ENCODE measurements at places on chromosomes 2 and 18.

DNA sequence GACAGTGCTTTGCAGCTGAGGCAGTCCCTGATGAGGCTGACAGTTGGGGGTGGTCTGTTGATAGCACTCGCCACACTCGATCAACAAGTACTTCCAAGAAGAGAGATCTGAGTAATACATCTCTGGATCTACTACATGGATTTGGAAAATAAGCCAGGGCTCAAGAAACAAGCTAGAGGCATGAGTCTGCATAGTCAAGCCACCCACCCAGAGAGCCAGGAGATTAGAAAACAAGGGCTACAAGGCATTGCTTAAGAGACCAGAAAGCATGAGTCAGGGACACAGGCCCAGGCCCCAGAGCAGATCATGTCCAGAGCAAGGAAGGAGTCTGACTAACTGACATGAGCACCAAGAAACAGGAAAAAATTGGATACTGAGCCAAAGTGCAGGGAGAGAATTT lies 196.9 kb upstream of the CWC22 start:
- DNase-seq = peak; percentile 81

DNA sequence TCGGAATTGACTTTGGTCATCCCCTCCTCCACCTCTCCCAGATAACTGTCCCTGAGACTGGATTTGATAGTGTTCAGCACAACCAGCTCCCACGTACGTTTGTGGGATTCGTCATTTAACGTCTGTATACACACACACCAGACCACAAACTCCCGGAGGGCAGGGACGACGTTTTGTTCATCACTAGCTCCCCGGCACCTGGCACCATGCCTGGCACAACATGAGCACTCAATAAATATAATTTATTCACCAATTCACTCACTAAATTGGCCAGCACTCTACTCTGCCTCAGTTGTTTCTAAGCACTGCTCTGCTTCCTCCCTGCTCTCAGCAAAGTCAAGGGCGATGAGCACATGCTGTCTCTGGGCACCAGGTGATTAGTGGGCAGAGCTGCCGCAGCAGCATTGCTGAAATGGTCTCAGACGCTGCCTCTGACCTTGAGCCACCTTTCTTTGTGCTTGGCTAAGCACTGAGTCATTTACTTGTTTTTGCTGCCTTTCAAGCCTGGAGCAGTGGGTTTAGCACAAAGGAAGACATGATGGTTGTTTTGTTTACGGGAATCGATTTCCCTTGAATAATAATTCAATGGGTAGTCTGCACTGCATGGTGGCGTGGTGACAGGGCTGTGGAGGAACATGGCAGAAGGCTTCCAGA lies 19.3 kb upstream of the LOXHD1 start:
- DNase-seq = no peak

DNA sequence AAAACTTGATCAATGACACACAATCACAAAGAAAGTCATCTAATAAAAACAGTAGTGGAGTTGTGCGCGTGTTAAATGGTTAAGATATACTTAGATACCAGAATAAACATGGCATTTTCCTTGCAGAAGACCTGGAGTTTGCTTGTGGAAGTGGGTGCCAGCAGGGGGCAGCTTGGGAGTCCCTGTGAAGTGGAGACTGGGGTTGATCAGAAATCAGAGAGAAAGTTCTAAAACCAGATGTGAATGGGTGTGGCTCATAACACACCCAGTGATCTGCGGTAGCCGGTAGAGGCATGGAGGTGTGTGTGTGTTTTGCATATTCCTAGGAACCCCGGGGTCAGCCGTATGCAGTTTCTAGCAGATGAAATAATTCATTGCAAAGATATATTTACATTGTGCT lies 300.1 kb upstream of the TRIB2 start:
- no peak for DNase-seq

GRCh38 chr18:6590326-6590725 lies 139.2 kb upstream of the ARHGAP28 start:
- no peak for DNase-seq

DNA sequence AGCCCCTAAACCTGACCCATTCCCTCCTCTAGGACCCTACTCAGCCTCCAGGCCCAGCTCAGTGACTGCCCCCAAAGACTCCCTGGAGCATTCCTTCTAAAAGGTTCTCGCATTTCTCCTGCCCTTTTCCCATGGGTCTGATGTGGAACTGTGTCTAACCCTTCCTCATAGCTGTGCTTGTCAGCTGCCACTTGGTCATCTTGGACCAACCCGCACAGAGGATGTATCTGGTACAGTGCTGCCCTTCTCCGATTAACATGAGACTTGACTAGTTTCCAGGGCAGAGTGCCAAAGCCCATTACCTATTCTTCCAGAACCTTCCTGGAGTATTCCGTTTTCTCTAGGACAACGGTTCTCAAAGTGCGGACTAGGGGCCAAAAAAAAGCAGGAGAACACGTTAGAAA lies 518 bp upstream of the NFU1 start:
- DNase-seq = no peak

DNA sequence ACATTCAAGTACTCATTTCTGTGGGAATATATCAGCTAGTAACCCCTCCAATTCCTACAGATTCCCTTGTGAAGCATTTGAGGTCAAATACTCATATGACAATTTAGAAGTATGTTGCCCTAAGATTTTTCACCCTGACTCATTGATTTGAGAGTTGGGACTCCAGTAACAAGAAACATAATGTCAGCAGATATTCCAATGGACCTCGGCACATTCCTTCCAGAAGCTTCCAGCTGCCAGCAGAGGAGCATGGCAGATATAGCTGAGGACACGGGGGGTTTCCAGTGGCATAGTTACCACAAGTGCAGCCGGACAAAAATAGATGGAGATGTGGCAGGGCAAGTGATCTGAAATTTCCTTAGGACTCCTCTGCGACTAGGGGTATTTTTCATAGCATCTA lies 101.9 kb upstream of the ARHGAP28 start:
- no peak for DNase-seq

DNA sequence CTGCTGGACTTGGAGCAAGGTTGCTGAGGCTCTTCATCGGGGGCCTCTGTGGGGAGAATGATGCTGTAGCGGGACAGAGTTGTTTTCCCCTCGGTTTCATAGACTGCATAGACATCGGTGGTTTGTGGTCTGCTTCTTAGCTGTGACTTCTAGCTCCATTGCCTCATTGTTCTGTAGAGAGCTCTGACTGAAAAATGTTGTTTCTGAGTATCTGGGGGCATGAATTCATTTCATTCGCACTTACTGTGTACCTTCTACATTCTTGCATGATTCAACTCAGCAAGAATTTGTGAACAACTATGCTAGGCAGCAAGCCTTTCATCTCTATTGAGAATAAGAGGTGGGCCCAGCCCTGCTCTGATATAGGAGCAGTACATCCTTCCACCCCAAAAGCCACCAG lies 406.8 kb downstream of the NBAS start:
- DNase-seq = no peak

- no peak for DNase-seq
These were observed 668.0 kb upstream of the FAM98A start for GRCh38 chr2:34266908-34267697.

DNA sequence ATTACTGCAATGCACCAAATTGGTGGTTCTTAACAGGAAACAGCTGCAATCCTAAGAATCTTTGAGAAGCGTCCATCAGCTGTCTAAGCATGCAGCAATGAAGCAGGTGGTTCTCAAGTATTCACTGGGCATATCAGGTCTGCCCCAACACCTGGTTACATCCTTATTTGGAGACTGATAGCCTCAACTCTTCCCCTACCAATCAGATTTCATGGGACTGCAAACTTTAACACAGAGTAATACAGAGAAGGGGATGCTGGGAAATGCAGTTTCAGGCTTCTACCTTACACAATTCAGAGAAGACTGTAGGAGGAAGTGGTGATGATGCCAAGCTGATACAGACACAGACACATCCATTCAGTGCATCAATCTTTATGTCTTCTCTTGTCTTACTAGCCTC lies 240.5 kb downstream of the BCL2 start:
- DNase-seq = no peak

DNA sequence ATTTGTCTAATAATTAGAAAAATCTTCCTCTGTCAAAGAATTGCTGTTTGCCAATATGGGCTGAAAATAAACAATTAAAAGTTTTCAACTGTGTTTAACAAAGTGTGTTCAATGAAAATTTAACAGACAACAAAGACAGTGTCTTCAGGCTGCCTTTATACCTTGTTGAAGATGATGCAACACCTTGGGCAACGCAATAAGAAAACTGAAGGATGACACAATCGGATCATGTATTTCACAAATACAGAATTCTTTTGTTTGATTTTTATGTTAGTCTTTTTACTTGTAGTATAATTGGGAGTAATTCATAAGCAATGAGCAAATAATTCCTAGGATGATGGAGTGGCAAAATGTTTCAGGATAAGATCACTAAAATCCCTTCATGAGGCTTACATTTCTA lies 27.8 kb downstream of the CHN1 start:
- no peak for DNase-seq

GRCh38 chr2:61647044-61647443 lies 108.9 kb upstream of the XPO1 start:
- DNase-seq = no peak

DNA sequence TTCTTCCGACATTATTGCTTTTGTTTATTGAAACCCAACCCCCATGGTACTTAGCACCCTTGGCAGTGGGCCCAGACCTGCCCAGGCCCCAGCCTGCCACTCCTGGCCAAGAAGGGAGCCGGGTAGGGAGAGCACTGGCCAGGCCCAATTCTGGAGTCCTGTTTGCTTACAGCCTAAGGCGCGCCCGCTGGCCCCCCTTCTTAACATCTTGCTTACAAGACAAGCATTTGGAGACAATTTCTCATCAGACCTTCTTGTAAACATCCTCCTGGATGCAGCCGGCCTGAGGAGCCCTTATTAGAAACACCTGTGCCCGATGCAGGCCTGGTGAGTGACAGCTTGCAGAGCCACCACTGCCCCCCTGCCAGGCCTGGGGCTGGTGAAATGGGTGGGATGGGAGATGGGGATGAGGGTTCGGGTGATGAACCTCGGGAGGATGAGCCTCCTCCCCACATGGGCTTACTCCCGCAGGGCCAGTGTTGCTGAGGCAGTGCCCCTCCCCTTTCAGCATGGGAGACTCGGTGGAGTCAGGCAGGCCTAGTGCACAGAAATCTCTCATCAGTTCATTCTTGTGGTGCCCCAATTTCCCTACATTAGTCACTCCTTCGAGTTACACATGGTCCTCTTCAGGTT lies 217.5 kb downstream of the CYP26B1 start:
- peak; percentile 76 for DNase-seq

DNA sequence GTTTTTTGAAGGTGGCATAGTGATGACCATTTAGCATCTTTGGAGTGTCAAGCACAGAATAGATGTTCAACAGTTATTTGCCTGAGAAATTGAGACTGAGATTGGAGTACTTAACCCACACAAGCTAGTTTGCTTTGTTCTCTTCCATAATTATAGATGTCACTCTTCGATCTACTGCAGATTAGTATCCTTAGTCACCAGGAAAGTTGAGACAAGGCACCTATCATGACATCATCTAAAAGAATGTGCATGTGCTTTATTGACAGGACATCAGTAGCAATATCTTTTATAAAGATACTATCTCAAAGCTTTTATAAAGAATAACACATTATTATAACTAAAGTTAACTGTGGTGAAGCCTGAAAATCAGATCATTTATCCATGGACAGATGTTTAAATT lies 6.4 kb downstream of the VRK2 start:
- no peak for DNase-seq

- DNase-seq = peak; percentile 58
These were observed 53.9 kb downstream of the TNS1 start for GRCh38 chr2:217948897-217949296.

DNA sequence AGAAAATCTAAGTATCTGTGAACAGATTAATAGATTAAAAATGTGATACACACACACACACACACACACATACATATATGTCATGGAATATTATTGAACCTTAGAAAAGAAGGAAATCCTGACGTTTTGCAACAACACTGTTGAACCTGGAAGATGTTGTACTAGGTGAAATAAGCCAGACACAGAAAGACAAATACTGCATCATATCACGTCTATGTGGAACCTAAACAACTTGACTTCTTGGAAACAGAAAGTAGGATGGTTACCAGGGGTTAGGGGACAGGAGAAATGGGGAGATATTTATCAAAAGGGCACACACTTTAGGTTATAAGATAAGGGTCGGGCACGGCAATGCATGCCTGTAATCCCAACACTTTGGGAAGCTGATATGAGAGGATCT lies 698.4 kb upstream of the ID2 start:
- no peak for DNase-seq

DNA sequence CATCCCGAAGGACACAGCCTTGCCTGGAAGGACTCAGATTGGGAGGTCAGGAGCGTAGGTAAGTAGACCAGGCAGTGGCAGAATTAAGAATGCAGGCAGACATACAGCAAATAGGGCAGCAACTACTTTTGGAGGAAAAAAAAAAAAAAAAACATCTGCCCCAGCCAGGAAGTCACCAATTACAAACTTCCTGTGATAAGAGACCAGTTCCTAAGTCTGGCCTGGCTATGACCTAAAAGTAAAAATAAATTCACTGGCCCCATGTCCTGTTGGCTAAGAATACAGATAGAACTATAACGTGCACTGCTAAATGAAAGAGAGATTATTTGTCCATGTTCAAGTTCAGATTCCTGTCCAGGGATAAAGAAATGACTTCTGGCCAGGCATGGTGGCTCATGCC lies 45.2 kb upstream of the NOSTRIN start:
- DNase-seq = no peak

DNA sequence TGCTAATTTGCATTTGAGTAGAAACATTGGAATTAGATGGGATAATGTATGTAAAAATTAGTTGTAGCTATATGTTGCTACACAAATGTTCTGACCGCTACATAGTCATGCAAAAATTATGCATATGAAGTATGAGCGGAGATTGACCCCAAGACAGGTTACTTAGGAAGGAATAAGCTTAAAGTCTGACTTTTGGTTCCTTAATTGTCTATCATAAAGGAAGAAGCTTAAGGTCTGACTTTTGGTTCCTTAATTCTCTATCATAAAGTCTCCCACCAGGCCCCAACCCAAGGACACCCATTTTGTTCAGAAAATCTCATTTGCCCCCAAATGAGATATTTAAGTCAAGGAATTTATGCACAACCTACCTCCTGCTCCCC lies 106.5 kb downstream of the EVA1A start:
- DNase-seq = no peak

DNA sequence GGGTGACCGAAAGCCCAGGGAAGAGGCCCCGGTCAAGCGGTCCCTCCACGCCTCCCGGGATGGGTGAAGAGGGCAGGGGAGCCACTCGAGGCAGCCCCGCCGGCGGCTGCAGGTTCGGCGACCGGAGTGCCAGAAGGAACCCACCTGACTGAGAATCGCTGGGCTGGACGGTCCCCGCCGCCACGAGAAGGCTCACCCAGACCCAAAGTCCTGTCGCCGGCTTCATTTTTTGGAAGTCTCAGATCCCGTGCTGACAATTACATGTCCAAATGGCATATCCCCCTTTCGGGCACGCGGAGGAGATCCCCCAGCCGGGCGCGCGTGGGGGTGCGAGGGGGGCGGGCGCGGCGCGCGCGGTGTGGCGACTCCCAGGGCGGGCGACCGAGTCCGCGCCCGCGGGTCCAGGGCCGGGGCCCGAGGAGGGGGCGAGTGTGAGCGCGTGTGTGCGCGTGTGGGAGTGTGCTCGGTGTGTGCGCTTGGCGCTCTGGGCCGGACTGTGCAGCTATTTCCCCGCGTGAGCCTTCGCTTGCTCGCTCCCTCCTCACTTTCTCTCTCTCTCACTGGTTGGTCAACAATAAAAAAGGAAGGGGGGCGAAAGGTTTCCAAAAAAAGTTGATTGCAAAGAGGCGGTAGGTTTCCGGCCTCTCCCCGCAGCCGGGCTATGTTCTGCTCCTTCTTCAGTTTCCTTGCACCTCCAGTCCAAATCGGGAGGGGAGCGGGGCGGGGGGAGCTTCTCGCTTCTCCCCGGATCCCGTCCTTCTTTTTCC lies at the start of gene ERBB4:
Gene ERBB4, minus strand, starts transcription at position 498 of the 767 bp plus-strand sequence. Its CDS starts 272 bp downstream, at position 226.
- peak; percentile 79 for DNase-seq

- no peak for DNase-seq
These were observed 30.3 kb downstream of the WDSUB1 start for GRCh38 chr2:159256159-159256558.

Data from posterior vena cava (tissue), 2 donors.